ENCODE measurements at places on chromosomes 7 and 10.

DNA sequence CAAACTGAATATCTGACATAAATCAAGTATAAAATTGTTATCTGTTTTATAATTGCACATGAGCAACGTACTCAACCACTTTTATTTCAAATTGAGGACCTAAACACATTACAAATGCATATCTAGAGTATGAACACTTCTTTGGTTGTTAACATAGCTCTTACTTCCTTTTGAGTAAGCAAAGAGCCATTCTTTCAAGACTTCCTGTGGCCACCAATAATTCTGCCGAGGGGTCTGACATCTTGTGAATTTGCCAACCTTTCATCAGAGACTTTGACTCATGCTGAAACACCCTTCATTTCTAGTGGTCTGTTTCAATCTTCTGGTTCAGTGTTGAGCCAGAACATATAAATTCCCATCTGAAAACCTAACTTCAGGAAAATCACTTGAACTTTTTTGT is 59.4 kb downstream of the CDK14 start:
- DNase-seq = no peak

- DNase-seq = no peak
Observed at GRCh38 chr7:22482503-22482902, 17.5 kb downstream of the STEAP1B start.

- no peak for DNase-seq
Observed at GRCh38 chr10:89515031-89515841, 20.2 kb downstream of the SLC16A12 start.

GRCh38 chr7:49860293-49860692 is 86.9 kb downstream of the VWC2 start:
- DNase-seq = no peak

DNA sequence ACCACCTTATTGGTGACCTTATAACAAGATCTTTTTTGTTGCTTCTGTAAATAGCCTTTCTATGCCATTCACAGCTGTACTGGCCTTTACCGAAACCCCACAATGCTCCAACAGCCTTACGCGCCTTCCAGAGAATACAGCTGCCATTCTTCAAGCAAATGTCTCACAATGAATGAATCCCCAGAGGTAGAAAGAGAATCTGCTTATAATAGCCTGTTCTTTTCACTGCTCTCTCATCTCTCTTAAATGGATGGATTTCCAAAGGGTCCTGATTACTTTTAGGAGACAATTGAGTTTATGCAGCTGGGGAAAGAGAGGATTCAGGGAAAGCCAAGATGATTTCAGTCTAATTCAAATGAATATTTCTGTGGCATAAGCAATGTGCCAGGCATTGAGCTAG is 183.1 kb upstream of the PDE1C start:
- DNase-seq = no peak

- DNase-seq = no peak
Observed at GRCh38 chr10:127951861-127952574, 45.1 kb downstream of the PTPRE start.

- DNase-seq = no peak
Observed at GRCh38 chr7:29113384-29114102, 32.8 kb downstream of the CPVL start.

DNA sequence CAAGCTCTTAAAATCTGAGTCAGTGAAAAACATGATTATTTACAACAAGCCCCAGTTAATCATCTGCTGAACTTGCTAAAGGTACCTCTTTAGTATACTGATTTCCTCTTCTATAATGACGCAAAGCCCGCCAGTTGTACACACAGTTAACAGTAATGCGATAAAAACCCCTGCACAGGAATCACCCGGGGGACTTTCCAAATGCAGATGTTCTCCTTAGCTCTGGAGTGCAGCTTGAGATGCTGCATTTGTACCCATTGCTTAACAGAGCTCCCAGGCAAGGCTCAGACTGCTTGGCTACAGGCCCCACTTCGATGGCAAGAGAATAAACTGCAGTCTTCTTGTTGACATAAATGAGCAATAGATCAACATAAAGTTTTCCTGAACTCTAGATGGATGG is 279.6 kb upstream of the HGF start:
- peak; percentile 16 for DNase-seq

GRCh38 chr10:124681626-124682552 is 62.3 kb downstream of the FAM53B start:
- DNase-seq = peak; percentile 8

- peak; percentile 15 for DNase-seq
Observed at GRCh38 chr7:23075571-23075970, 30.0 kb upstream of the KLHL7 start.

DNA sequence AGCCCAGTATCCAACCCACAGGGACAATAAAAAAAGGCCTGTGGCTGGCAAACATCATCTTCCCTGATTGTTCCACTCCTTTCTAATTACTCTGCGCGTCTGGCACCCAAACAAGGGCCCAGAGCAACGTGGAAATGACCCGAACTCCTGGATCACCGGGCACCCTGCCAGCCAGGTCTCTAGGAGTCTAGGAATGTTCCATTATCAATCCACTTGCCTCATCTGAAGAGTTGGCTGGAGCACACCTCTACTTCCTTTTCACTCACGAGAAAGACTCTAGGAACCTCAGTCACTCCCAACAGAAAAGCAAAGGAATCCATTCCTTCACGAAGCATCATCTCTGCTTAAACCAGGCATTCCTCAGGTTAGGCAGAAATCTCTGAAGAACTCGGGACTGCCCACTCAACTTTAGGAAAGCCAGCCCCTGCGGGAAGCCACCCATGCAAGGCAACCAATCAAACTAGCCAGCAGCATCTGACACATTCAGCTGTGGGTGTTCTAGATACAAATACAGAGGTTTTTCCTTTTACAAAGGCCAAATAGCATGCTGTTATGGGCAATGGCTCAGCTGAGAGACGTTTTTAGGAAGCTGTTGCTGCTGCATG is 37.7 kb downstream of the ATXN7L1 start:
- peak; percentile 29 for DNase-seq
